Substantia nigra (tissue), 51 donors: ENCODE measurements at places on chromosomes 7 and 10.

- DNase-seq: no peak
These were observed 127.1 kb upstream of the SVIL start for GRCh38 chr10:29761916-29762315.

- no peak for DNase-seq
These were observed 85.2 kb downstream of the PPP1R17 start for GRCh38 chr7:31772211-31772610.

GRCh38 chr7:92763636-92764423 is 72.5 kb downstream of the CDK6 start:
- no peak for DNase-seq

DNA sequence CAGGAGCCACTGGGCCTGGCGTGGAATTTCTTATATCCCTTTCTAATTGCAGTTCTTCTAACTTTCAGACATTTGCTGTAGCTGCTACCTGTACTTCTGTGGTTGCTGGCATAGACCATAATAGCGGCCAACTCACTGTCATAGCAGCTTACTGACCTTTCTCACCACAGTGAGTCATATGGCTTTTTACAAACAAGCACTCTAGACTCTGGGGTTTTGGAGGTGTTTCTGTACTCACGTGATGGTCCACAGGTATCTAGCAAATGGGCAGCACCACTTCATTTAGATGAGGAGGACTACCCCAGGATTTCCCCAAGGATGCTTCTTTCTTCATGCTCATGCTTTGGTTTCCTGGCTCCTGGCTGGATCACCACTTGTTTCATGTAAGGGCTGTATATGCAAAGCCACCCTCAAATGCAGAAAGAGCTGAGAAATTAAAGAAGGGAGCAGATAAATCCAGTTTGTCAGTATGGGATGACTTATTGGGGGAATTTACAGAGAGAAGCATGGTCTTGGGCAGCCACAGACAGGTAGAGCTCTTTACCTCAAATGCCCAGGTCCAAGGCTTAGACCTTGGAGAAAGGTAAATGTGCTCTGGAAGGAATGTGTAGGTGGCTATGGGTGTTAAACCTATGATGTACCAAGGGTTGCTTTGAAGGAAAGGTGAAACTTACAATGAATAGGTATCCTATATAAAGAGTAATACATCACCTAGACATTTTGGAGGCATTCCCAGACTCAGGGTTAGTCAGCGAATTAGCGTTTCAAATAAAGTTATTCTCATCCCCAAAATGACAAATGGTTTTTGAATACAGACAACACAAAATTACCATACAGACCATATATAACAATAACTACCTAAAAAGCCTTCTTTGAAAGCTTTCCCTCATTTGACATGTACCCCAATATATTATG is 15.9 kb upstream of the SLC25A16 start:
- no peak for DNase-seq

- no peak for DNase-seq
These were observed 45.9 kb upstream of the ARHGAP12 start for GRCh38 chr10:31974434-31975124.

- DNase-seq: no peak
These were observed 26.4 kb downstream of the GRK5 start for GRCh38 chr10:119233821-119234220.

DNA sequence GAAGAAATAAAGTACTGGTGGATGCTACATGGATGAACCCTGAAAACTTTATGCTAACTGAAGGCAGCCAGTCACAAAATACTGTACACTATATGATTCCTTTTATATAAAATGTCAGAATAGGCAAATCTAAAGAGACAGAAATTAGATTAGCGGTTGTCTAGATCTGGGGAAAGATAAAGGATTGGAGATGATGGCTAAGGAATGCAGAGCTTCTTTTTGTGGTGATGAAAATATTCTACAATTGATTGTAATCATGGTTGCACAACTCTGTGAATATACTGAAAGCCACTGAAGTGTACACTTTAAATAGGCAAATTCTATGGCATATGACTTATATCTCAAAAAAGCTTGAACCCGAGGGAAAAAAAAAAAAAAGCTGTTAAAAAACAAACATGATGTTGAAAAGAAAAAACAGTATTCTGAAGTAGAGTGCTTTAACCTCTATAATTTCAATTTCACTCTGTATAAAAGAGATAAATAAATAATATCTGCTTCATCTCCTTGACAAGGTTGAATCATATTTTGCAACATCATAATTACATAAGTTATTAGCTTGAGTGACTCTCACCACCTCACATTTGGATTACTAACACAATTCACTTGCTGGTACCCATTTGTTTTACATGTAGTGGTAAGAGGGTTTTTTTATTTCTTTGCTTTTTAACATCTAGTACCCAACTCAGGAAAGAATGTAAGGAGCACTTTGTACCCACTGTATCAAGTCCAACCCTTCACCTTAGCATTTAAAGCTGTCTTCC is 2.8 kb upstream of the GNAI1 start:
- DNase-seq: no peak

- DNase-seq: no peak
These were observed 34.1 kb downstream of the HIF1AN start for GRCh38 chr10:100569687-100570481.

GRCh38 chr10:19499291-19499770 is 316.9 kb upstream of the PLXDC2 start:
- DNase-seq: no peak

DNA sequence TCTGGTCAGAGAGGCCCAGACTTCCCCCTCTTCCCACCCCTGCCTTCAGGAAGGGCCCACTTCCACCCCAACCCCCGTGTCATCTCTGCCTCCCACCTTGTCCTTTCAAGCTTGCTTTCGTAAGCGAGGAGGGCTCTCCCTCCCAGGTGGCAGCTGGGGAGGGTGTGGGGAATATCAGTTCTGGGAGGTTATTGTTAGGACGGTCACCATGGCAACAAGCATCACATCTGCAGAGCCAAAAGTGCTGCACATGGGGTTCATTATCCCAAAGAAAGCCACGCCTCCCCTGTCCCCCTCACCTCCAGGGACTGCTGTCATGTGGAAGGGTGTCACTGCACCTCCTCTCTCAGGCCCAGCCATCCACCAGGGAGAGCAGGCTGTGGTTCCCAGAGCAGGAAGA is 2.6 kb upstream of the CAMK2B start:
- DNase-seq: no peak

- DNase-seq: no peak
These were observed 25.5 kb downstream of the JAZF1 start for GRCh38 chr7:28155019-28155660.

- no peak for DNase-seq
These were observed 5.5 kb upstream of the OPN4 start for GRCh38 chr10:86648704-86649427.

- DNase-seq: no peak
These were observed 25.1 kb downstream of the VSTM4 start for GRCh38 chr10:49090189-49090575.

- no peak for DNase-seq
These were observed 14.4 kb upstream of the ATP6V0E2 start for GRCh38 chr7:149859369-149859768.

DNA sequence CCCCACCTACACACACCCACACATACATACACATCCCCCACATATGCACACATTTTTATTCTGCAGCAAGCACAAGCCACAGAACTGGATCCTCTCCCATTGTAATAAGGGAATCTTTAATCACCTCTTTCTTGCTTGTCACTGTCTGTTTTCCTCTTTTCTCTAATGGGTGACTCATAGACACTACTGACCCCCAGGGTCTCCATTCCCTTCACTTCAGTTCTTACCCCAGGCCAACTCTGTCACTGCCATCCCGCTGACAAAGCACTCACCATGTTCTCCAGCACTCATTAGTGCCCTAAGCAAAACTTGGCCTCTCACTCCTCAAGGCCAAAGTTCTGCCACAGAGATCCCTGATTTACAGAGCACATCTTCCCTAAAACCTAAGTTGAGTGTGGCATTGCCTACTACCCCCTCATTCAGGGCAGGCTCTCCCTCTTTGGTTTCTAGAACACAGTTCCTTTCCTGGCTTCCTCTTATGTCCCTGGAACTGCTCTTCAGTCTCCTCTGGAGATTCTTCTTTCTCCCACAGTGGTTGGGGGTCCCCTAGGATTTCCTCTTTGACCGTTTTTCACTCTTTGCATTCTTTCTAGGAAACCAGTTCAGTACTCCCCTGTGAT is 39.6 kb upstream of the INHBA start:
- DNase-seq: no peak

GRCh38 chr10:109895095-109895818 is 28.1 kb downstream of the XPNPEP1 start:
- DNase-seq: no peak
